ENCODE measurements at places on chromosomes 1 and 21.

GRCh38 chr1:64050601-64051000 lies 152.8 kb upstream of the UBE2U start:
- no peak for DNase-seq

DNA sequence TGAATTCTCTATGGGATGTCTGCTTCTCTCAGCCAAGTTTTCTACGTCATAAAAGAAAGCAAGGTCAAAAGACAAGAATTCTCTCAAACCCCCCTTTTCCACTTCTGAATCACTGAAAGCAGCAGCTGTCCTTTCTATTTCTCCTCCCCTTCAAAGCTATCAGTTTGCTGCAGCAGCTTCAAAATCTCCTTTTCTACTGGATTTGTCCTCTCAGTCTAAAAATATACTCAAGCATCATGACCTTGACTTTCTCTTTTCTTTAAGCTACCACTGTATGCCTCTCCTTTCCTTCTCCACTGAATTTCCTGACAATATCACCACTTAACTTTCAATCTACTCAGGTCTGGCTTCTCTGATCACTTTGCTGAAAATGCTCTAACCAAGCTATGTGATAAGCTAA lies 1.9 kb downstream of the WDR64 start:
- DNase-seq: no peak

DNA sequence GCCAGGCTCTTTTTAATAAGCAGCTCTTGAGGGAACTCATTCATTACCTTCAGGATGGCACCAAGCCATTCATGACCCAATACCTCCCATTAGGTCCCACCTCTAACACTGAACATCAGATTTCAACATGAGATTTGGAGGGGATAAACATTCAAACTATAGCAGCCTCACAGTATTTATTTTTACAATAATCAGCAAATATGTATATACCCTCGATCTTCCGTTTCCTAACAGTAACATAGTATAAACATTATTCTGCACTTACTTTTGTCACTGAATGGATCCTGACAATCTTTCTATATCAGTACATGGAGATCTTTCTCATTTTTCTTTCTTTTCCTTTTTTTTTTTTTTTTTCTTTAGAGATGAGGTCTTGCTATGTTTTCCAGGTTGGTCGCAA lies 5.4 kb downstream of the CATSPER4 start:
- no peak for DNase-seq

DNA sequence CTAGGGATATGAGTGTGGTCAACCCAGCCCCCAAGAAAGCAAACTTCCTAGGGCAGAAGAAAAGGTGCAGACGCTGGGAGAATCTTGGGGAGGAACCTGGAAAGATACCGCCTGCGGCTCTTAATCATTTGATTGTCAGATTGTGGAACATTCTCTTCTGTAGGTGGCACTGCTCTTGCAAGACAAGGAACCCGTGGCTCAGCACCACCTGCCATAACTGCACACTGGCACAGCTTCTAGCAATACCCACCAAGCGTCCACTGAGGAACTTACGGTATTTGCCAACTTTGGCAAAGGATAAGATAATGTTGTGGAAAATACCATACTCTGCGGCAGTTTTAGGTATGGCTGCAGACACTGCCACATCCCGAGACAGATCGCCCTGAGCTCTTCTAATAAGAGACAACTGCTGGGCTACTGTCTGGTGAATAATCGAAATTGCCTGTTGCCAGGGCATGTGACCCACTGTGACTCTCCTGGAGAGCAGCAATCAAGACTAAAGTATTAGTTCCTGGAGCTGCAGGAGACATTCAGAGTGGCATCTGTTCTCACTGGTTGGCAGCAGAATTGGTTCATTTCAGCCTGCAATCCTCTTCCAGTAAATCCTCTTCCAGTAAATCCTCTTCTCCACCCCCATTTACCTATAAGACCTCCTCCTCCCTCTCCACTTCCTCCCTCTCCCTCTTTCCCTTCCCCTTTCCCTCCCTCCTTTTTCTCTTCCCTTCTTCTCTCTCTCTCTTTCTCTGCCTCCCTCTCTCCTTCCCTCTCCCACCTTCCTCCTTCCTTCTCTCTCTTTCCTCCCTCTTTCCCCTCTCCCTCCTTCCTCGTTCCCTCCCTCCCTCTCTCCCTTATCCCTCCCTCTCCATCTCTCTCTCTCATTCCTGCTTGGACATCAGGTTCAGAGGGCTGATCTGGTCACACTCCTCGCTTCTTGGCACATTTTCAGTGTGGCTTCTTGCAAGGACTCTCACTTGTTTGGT lies 49.7 kb upstream of the B3GALT5 start:
- DNase-seq: no peak

DNA sequence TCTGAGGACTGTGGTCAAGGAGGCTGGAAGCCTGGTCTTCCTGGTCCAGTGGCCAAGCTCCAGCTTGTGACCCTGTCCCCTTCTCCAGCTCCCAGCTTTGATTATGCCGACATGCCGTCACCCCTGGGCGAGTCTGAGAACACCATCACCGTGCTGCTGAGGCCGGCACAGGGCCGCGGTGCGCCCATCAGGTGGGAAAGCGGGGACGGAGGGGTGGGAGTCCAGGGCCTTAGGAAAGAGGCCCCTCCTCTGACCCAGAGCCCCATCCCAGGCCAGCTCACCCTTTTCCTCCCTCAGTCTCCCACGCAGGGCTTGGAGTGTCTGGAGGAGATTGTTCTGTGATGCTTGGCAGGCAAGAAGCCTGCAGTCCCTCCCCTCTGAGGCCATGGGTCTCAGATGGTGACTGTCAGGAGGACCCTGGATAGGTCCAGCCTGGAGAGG lies 43.6 kb downstream of the PTPRU start:
- DNase-seq: no peak

DNA sequence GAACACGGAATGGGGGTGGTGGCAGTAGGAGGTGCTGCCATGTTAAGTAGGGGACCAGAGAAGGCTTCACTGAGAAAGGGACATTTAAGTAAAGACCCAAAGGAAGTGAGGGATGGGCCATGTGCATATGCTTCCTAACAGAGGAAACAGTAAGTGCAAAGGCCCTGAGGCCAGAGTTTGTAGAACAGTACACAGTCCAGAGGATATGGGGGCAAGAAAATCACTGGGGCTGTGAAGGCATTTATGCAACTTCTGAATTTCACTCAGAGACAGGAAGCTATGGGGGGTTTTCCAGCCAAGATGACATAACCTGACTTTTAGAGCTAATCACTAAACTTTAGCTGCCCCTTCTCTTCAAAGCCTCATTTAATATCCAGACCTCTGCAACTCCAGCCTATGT lies 202.5 kb upstream of the EDN2 start:
- DNase-seq: no peak

DNA sequence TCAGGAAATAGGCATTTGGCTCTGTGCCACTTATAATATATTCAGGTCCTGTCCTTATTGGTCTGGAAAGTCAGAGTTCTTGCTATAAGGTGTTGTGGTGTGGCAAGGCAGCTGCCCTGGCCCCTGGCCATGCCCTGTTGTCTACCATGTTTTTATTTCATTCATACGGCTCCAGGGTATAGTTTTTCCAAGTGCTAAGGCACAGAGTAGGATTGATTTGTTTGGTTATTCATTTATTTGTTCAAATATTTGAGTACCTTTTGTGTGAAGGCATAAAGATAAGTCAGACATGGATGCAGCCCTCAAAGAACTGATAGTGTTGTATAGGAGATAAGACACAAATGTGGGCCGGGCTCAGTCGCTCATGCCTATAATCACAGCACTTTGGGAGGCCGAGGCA lies 10.1 kb downstream of the ZBTB8B start:
- DNase-seq: no peak

DNA sequence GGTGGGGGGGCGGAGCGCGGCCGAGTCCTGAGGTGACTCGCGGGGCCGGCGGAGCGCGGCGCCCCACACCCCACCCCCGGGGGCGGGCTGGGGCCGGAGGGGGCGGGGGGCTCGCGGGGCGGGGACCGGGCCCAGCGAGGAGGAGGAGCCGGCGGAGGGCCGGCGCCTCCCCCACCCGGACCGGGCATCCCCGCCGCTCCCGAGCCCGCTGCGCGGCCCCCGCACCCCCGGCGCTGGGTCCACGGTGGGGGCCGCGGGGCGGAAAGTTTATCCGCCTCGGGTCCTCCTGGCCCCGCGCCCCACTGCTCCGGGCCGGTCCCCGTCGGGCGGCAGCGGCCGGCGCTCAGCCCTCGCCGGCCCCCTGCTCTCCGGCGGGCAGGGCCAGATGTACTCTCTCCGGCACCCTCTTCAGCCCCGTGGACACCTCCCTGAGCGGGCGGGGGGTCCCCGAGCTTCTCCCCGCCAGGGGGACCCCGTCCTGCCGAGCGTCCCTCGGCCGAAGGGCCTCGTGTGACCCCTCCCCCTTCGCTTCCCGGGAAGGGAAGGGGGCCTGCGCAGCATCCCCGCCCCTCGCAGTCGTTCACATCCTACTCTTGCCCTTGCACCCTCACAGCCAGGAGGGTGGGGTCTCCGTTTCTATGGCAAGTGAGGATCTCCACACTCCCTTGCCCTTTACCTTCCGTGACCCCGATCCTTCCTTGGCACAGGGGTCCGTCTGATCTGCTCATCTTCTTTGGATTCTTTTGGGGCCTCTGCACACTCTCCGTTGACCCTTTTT lies 663 bp downstream of the CAMTA1 start:
- DNase-seq: peak; percentile 48

DNA sequence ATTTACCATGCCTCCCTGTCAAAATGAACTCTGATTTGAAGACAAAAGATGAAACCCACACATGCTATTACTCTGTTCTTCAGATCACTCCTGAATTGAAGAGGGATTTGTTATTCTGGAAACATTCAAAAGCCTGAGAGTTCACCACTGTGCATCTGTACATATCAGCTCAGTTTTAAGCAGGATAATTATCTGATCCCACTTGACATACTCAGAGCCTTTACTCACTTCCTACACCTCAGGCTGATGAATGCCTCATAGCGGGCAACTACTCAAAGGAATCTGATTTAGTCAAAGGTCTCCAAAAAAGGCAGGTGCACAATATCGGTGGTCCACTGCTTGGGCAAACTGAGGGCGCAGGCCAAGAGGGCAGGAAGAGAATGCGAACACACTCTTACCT lies 47.5 kb upstream of the LPAR3 start:
- DNase-seq: no peak

GRCh38 chr1:164671966-164672571 lies 113.1 kb downstream of the PBX1 start:
- DNase-seq: no peak

DNA sequence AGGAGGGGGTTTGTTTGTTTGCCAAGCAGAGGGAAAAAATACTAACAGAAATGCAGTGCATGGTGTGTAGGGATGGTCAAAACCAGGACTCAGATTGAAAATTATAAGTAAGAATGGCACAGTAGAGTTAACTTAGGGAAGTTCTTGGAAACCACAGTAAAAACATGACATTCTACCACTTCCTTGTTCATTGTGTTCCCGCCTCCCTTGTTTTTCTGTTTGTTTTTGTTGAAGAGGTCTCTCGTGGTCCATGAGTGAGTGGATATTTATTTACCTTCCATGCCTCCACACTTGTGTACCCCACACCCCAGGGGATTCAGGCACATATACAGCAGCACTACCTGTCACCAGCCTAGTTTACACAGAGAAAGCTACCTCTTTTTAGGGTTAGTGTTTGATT lies 69.6 kb downstream of the OLFML2B start:
- DNase-seq: no peak

DNA sequence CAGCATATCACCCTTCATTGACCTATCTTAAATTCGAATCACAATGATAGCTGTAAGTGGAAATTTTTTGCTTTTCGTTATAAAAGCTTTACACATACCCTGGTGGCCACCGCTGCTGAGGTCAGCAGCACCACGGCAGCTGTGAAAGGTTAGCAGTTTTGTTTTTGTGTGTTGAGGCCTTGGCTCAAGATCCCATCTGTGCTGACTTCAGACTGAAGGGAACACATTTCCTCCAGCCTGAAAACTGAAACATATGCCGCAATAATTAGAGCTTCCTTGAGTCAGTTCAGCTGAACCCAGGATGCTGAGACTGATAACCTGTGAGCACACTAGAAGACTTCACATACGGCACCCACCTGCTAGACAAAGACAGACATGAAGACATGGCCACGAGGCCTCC lies 103.0 kb downstream of the SMYD3 start:
- no peak for DNase-seq

- no peak for DNase-seq
These were observed 33.4 kb upstream of the ARHGAP29 start for GRCh38 chr1:94270801-94271203.

DNA sequence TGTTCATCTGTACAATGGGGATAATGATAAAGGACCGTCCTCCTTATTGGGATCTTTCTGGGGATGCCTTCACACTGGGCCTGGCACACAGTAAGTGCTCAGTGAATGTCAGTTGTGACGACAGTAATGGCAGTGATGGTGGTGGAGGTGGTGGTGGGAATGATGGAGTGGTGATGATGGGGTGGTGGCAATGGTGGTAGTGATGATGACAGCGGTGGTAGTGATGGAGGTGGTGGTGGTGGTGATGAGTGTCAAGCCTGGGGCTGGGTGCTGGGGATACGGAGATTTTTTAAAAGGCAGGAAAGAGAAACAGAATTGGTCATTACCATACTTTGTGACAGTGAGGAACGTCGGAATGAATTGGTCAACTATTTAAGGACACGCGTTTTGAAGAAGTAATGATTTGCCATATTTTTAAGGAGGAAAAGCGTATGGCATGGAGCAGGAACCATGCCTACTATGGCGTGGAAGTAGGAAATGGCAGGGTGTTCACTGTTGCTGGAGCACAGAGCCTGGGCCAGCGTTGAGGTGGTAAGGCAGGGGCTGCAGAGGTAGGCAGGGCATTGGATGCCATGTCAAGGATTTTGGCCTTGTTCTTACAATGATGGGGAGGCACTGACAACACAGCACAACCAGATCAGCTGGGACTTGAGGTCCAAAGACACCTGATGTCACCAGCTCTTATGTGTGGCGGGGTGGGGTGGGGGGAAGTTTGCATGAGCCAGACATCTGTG lies 128.7 kb downstream of the ACTL8 start:
- DNase-seq: no peak

- no peak for DNase-seq
These were observed 46.5 kb downstream of the SNRPE start for GRCh38 chr1:203907901-203908300.

GRCh38 chr1:153933955-153934354 lies 11.2 kb upstream of the GATAD2B start:
- no peak for DNase-seq

- no peak for DNase-seq
These were observed 8.0 kb upstream of the LCE5A start for GRCh38 chr1:152502496-152503180.

GRCh38 chr1:89633248-89633799 lies 404 bp downstream of the LRRC8C start:
- DNase-seq: peak; percentile 72

DNA sequence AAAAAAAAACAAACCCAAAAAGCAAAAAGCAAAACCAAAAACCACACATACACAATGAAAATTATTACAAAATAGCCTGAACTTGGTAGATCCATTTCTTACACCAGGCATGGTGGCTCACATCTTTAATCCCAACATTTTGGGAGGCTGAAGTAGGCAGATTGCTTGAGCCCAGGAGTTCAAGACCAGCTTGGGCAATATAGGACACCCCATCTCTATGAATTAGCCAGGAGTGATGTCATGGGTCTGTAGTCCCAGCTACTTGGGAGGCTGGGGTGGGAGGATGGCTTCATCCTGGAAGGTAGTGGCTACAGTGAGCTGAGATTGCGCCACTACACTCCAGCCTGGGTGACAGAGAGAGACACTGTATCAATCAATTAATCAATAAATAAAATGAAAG lies 42.1 kb upstream of the SCAF4 start:
- no peak for DNase-seq
